ENCODE measurements at places on chromosomes 11 and 22.
A peak's percentile ranks its signal among the peaks of the same experiment; 100 is the strongest.

DNA sequence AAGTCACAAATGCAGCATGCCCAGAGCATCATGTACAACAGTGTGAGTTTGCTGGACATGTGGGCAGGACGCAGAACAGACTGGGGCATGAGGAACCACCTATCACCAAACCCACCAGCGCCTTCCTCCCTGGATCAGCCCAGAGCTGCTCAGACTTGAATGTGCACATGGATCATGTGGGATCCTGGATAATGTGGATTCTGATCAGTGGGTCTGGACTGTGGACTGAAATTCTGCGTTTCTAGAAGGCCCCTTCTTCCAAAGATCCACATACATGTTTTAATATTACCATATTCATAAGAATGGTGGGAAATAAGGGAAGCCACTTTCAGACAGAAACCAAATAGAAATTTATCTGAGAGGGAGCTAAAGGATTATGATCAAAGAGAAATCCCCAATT lies 85.6 kb upstream of the VPREB1 start:
- no peak for DNase-seq

- no peak for DNase-seq
These were observed 17.7 kb downstream of the RAB30 start for GRCh38 chr11:83054001-83054400.

GRCh38 chr11:9675691-9676090 lies 11.8 kb downstream of the SWAP70 start:
- DNase-seq = no peak

GRCh38 chr11:67502328-67502979 lies 2.7 kb downstream of the PITPNM1 start:
- DNase-seq = no peak

DNA sequence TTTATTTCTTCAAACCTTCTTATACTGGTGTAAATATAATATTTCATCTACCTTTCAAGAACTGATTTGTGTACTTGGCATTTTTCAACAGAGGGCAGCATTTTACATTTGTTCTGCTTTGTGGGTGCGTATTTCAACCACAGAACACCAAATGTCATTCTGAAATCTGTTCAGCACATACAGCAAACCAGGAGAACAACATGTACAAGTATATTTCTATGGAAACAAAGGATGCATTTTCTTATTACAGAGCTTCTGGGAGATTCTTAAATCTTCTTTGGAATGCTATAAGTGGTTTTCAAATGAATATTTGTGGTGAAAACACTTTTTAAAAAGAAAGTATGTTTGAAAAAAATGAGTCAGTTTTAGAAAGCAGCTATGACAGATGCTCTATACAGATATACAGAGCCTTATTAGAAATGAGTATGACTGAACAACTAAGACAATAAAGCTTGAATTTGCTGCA lies 946.0 kb downstream of the FAM181B start:
- peak; percentile 39 for DNase-seq

- DNase-seq = no peak
These were observed 44.7 kb upstream of the YPEL1 start for GRCh38 chr22:21780259-21780658.

DNA sequence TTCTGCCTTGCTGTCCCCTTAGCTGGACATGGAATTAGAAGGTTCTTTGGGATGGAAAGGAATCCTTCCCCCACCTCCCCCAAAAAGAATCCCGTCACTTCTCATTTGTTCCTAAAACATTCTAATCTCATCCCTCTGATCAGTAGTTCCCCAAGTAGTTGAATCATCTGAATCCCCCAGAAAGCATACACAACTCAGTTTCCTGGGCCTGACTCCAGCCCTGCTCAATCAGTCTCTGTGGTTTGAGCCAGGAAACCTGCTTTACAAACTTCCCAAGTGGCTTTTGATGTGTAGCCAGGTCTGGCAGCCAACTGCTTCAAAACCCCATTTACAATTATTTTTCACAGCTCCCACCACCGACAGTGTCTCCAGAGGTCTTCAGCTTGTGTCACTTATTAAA lies 20.2 kb downstream of the C22orf31 start:
- peak; percentile 76 for DNase-seq

GRCh38 chr11:32434356-32435151 lies 785 bp downstream of the WT1 start:
- no peak for DNase-seq

- DNase-seq = no peak
These were observed 66.3 kb downstream of the PRDM11 start for GRCh38 chr11:45212566-45213315.

- peak; percentile 73 for DNase-seq
These were observed 217.0 kb downstream of the NAV2 start for GRCh38 chr11:19929655-19930054.

- DNase-seq = no peak
These were observed 29.9 kb upstream of the JAM3 start for GRCh38 chr11:134038897-134039470.

- DNase-seq = no peak
These were observed 48.2 kb upstream of the ANO1 start for GRCh38 chr11:70029861-70030380.

DNA sequence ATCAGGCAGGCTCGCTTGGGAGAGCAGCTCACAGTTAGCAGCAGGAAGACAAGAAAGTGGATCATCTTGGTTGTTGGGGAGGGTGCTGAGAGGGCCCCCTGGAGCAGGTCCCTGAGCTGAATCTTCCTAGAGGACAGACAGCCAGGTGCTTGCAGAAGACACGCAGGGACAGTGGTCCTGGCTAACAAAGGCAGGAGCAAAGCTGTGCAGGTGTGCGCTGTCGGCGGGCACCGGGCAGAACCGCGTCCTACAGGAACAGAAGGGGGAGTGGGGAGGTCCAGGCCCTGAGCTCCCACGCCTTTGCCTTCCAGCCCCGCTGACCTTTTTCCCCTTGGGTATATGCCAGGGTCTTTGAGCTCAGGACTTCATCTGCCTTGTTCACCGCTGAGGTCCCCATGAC lies 30.1 kb upstream of the PARVB start:
- DNase-seq = no peak
